ENCODE measurements at places on chromosomes 7 and 10. TPM values are rescaled to one million over a fixed set of nuclear protein-coding genes. Genes with fewer than 3 reads are reported as not detected.

Gene EBF3
- not detected for total RNA-seq

Gene JCAD
- total RNA-seq, result 0.04 TPM

Gene A1CF
- total RNA-seq, result not detected

Gene GLI3
- 0.44 TPM for total RNA-seq

Gene OPN1SW
- not detected for total RNA-seq

Gene NPY
- not detected for total RNA-seq

Gene ENTPD1
- 6.7 TPM for total RNA-seq

Gene CCDC126
- total RNA-seq, result 7.2 TPM

Gene CPEB3
- 2.1 TPM for total RNA-seq

GRCh38 chr7:148277042-148277660, 313.4 kb upstream of the C7orf33 start:
- no peak for DNase-seq

GRCh38 chr10:6232225-6232807, 29.6 kb downstream of the PFKFB3 start:
- no peak for DNase-seq

- DNase-seq, result no peak
Measured at GRCh38 chr7:129110258-129110981, 34.1 kb upstream of the TSPAN33 start.

DNA sequence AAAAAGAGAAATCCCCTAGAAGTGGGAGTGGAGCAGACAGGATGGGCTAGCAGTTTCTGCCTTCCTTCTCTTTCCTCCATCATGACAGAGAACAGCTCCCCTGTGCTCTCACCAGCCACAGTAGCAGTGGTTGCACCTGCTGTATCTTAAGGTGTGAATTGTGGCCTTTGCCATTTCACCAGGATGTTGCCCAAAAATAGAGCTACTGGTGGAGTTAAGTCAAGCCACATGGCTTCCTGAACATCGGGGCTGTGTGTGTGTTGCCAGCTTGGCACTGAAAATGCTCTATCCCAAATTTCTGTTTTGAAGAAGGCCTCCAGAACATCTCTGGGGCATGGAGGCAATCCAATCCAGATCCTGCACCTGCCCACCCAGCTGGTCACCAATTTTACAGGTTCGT, 348.7 kb downstream of the EXOC4 start:
- no peak for DNase-seq

GRCh38 chr10:69813632-69814031, 11.9 kb downstream of the COL13A1 start:
- no peak for DNase-seq

DNA sequence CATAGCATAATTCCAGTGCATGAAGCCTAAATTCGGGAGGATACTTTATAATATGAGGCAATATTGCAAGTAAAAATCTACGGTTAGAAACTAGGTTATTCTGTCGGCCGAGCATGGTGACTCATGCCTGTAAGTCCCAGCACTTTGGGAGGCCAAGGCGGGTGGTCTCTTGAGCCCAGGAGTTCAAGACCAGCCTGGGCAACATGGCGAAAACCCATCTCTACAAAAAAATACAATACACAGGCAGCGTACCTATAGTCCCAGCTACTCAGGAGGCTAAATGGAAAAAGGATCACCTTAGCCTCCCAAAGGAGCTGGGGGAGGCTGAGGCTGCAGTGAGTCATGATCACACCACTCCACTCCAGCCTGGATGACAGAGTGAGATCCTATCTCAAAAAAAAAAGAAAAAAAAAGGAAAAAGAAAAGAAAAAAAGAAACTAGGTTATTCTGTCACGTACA, 14.2 kb downstream of the SKAP2 start:
- no peak for DNase-seq

- no peak for DNase-seq
Measured at GRCh38 chr10:71231206-71231605, 18.8 kb downstream of the UNC5B start.

GRCh38 chr7:8227261-8227660, 34.7 kb downstream of the ICA1 start:
- no peak for DNase-seq

- no peak for DNase-seq
Measured at GRCh38 chr7:138663725-138664710, 37.1 kb downstream of the SVOPL start.

All from CD8-positive, alpha-beta memory T cell (primary cell).